Temporal lobe (tissue), 4 donors: ENCODE measurements at places on chromosomes 5 and 9. TPM values are rescaled to one million over a fixed set of nuclear protein-coding genes. Genes with fewer than 3 reads are reported as not detected.

Gene CRB2
- total RNA-seq, result 5.4 TPM

Gene OSMR
- 2.2 TPM for total RNA-seq

Gene P4HA2
- total RNA-seq, result 8.9 TPM

Gene PAPPA
- total RNA-seq, result under 0.01 TPM

Gene ADGRD2
- total RNA-seq, result 0.25 TPM

Gene RPL35
- 574 TPM for total RNA-seq

Gene EEIG1
- 5.2 TPM for total RNA-seq

Gene BRINP1
- 26.1 TPM for total RNA-seq

Gene BRD8
- total RNA-seq, result 44.5 TPM

Gene THBS4
- total RNA-seq, result 1.2 TPM

Gene SREK1
- 61.0 TPM for total RNA-seq

Gene LECT2
- not detected for total RNA-seq

Gene OLFML2A
- 3.2 TPM for total RNA-seq

Gene C5orf52
- total RNA-seq, result not detected

Gene KIF12
- 0.49 TPM for total RNA-seq

Gene HSPB3
- 4.7 TPM for total RNA-seq

Gene MUSK
- 0.25 TPM for total RNA-seq

Gene LCN12
- total RNA-seq, result 0.74 TPM

Gene FUBP3
- total RNA-seq, result 34.2 TPM

Gene OTULINL
- total RNA-seq, result 15.5 TPM
